ENCODE measurements at places on chromosomes 7 and 10.
A peak's percentile ranks its signal among the peaks of the same experiment; 100 is the strongest.

DNA sequence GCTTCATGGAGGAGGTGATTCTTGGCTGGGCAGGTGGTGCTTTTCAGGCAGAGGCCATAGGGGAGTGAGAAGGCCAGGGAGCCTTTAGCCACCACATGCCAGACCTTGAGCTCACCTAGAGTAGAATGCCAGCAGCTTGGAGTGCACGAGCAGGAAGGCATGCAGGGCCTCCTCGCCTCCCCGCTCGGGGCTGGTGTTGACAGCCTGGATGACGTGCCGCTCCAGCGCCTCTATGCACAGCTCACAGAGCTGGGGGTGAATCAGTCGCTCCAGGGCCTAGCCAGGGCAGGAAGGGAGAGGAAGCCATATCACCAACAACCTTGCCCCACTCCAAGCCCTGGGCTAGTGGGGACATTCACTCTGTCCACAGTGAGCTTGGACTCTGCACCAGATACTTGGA, 15.7 kb downstream of the HPS1 start:
- no peak for DNase-seq

- DNase-seq, result no peak
Measured at GRCh38 chr7:24896031-24896501, 83.9 kb downstream of the OSBPL3 start.

DNA sequence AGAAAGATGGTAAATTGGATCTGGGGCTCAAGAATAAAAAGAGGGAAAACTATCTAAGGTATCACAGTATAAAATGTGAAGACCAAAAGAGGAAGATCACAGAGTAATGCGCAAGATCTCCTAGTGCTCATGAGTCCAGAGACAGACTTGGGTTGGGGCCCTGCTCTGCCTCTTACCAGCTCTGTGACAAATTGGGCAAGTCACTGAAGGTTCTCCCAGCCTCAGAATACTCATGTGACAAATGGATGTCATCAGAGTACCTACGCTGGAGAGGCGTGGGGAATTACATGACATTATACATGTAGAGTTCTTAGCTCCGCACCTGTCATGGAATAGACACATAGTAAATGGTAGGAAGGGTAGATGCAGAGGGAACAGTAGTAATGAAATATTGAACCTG, 124.4 kb downstream of the DOCK4 start:
- DNase-seq, result no peak

GRCh38 chr10:104449391-104449790, 95.8 kb downstream of the CFAP58 start:
- DNase-seq, result peak; percentile 73

GRCh38 chr7:74025730-74026129, 2.2 kb upstream of the ELN start:
- DNase-seq, result no peak

DNA sequence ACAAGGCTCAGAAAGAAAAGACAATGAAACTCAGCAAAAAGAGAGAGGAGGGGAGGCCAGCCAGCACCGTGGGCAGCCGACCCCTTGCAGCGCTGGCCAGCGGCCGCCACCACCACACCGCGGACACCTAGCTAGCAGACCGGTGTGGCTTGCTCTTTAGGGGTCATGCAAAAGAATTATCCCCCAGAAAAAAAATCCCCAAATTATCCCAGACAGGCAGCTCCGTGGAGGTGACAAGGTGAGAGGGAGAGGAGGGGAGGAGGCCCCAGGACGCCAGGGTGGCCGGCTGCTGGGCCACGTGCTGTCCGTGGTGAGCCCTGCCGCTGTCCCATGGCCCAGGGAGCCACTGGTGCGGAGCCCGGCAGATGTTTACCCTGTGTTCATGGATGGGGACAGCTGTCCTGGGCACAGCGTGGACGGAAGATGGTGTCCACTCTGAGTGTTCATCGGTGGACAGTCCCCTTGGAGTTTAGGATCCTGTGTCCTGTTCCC, 16.5 kb downstream of the YKT6 start:
- DNase-seq, result no peak

GRCh38 chr7:98779800-98780587, 89.8 kb downstream of the TMEM130 start:
- no peak for DNase-seq

Measured in fibroblast of lung (primary cell).